Activated T-helper 9 cell treated with anti-CD3 and anti-CD28 coated beads, Interleukin-2, amount 50 U/mL, for 16 hours (primary cell): ENCODE measurements at places on chromosomes 13 and 19.

DNA sequence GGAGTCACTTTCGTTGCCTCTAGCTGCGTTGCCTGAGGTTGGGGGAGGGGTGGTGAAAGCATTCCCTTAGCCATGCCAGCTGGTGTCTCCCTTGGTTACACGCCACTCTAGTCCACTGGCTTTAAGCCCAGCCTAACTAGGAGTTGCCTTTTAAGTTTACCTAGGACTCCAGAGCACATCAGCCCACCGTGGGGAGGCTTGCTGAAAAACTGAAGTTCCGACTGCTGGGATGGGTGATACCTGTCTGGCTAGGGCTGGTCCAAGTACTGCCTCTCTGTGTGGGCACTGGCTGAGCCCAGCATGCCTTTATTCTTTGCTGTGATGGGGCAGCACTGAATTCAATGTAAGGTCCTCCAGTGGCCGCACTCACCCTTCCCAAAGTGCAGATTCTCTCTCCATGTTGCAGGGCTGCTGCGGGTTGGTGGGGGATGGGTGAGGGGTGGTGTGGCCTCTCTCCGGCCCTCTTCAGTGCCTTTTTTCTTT, 11.8 kb upstream of the CEACAM1 start:
- no peak for DNase-seq

DNA sequence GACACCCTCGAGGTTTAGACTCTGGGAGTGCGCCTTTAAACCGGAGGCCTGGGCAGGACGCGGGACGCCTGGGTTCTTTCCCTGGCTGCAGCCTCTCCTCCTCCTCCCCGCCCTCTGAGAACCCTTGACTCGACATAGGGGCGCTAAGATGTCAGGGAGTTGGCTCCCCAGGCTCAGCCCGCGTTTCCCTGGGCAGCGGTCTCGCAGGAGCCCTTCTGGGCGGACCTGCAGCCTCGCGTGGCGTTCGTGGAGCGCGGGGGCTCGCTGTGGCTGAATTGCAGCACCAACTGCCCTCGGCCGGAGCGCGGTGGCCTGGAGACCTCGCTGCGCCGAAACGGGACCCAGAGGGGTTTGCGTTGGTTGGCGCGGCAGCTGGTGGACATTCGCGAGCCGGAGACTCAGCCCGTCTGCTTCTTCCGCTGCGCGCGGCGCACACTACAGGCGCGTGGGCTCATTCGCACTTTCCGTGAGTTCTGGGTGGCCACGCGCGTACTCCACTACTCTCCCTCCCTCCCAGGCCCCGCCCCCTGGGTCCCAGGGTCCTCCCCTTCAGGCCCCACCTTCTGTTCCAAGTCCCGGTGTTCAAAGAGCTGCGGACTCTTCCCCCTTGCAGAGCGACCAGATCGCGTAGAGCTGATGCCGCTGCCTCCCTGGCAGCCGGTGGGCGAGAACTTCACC, 1.3 kb downstream of the ICAM5 start:
- no peak for DNase-seq

DNA sequence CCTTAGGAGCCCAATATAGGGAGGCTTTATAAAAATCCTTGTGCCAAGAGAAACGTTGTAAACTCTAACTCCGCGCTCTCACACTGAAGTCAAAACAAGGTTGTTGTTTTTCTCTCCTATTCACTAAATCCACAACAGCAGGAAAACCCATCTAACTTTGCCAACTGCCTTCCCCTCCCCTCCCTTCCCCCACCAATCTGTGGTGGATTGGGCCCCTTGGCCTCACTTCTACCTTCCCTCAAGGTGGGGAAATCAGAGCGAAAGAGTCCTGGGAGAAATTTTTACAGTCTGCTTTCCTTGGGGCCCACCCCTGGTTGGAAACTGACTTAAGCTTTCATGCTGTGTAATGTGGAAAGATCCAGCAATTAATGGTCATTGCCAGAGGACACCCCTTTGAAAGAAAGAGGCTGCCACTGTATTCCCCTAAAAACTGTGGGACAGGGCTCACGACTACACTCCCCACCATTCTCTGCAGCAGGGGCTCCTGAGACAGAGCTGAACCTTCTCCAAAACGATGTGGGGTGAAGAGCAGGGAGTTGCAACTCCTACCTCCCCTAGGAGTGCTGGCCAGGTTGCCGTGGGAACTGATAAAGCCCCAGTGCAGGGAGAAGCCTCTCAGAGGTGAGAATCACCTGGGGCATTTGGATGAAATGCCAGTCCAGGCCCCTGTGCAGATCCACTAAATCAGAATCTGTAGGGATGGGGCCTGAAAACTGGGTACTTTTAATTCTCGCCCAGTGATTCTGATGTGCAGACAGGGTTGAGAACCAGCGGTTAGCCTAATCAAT, 1.1 kb downstream of the DHRS12 start:
- no peak for DNase-seq

- DNase-seq, result no peak
Measured at GRCh38 chr19:54172471-54173358, at the start of gene TMC4. TMC4 (minus strand) TSS chr19:54173160; CDS start chr19:54173117, 43 bp downstream.

GRCh38 chr19:14775869-14776586, 2.3 kb downstream of the ADGRE2 start:
- DNase-seq, result no peak

DNA sequence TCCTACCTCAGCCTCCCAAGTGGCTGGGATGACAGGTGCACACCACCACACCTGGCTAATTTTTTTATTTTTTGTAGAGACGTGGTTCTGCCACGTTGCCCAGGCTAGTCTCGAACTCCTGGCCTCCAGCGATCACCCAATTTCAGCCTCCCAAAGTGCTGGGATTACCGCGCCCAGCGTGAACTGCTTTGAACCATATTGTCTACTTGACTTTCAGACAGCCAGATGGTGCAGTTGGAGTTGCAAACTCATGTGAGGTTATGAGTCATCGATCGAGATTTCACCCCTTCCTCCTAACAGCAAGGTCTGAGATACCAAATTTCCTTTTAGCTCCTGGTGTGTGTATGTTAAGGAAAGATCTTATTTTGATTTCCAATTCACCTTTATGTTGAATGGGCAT, 2.7 kb downstream of the SLC27A1 start:
- no peak for DNase-seq

DNA sequence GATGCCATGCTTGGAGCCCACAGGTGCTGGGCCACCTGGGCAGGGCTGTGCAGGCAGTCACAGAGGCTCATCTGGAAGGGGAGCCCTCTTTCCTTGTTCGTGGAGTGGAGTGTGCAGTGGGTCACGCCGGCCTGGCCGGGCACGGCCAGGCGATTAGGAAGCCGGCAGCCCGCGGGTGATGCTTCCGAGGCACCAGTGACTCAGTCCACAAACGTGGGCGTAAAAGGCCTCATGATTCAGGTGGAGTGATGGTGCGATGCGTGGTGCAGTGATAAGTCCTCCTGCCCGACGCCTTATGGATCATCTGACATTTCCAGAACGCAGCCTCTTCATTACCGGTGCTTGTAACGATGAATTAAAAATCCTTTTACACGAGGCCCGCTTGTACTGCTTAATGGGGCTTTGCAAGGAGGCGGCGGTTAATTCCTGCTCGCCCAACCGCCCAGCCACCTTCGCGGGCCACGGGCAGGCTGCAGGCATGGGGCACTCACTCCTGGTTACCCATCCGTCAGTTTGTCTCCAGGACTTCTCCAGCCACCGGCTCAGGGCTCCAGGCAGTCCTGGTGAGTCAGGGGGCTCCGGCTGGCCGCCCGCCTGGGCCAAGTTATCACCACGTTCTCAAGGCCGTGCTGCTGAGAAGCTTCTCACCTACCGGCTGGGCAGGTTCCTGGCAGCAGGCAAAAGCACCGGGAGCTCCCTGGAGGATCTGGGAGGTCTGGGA, 172.4 kb downstream of the KDM4B start:
- no peak for DNase-seq

GRCh38 chr19:7505288-7505681, 10.6 kb upstream of the ZNF358 start:
- DNase-seq, result no peak

DNA sequence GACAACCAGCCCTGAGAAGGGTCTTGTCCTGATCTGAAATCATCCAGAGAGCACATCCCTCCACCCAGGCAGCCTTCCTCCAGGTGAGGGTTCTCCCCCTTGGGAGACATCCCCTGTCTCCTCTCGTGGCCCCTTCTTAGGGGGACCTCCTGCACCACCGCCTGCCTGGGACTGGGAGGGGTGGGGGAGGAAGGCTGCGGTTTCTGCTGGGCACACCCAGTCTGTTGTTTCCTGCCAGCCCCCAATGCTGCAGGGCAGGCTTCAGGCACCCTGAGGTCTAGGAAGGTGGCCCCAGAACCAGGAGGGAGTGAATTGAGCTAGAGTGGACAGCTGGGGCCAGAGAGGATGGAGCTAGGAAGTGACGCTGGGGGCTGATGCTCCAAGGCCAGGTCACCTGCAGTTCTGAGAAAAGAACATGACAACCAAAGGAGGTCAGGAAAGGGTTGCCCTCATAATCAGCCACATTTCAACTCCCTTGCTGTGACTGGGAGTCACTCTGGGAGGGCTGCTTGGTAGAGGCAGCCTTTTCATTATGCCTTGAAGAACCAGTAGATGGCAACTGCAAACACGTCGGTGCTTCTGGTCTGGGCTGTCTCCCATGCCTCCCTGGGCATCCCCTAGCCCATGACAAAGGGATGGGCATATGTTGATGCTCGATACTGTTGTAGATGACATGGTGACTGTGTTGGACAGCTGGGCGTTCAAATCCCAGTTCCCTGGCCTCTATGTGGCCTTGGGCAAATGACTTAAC, 1.4 kb downstream of the ARHGEF18 start:
- DNase-seq, result no peak

DNA sequence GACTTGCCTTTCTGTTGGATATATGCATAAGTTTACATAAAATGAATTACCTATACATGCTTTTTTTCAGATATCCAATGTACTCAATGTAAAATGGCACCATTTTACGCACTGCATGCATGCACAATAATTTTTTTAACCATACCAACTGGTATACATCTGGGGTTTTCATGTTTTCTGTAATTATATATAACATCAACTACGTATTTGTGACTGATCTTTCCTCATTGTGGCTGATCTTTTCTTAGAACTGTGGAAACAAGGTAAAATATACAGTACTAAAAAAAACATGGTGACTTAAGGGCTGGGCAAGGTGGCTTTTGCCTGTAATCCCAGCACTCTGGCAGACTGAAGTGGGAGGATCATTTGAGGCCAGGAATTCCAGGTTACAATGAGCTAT, 18.5 kb downstream of the PSPC1 start:
- no peak for DNase-seq

- DNase-seq, result no peak
Measured at GRCh38 chr13:50459658-50460057, 383.8 kb downstream of the DLEU7 start.

- DNase-seq, result no peak
Measured at GRCh38 chr13:43054803-43055802, 31.7 kb downstream of the DNAJC15 start.

- DNase-seq, result no peak
Measured at GRCh38 chr13:73338389-73338788, 279.6 kb downstream of the KLF5 start.

DNA sequence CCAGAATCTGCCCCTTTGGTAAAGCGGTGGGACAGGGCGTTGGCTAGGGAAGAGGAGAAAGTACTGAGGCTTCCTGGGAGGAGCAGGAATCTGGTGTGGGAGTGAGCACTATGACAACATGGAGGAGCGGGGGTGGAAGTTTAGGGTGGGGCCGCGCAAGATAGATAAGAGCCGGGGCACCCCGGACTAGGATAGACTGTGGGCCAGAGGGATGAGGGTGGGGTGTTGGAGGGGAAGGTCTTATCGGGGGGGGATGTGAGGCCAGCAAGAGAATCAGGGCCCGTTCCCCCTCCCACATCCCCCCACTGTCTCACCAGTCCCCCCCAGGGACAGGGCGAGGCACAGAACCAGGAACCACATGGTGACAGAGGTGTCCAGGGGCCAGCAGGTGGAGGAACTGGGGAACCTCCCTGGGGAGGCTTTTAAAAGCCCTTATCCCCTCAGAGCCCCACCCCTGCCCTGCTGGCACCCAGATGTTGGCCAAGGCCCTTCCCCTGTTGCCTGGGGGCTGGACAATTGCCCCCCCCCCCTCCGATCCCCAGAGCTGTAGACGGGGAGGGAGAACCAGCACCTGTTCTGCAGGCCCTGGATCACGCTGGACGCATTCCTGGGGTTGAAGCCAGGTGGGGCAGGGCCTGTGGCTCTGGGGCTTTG, at the start of gene KLK1:
Gene KLK1, minus strand, starts transcription at position 399 of the 654 bp plus-strand sequence. Its CDS starts 39 bp downstream, at position 360.
- no peak for DNase-seq

GRCh38 chr19:44447916-44448674, at the start of gene ZNF229:
ZNF229 (minus strand) TSS chr19:44448472; CDS start chr19:44442847, 5,625 bp downstream.
- DNase-seq, result peak; percentile 19

DNA sequence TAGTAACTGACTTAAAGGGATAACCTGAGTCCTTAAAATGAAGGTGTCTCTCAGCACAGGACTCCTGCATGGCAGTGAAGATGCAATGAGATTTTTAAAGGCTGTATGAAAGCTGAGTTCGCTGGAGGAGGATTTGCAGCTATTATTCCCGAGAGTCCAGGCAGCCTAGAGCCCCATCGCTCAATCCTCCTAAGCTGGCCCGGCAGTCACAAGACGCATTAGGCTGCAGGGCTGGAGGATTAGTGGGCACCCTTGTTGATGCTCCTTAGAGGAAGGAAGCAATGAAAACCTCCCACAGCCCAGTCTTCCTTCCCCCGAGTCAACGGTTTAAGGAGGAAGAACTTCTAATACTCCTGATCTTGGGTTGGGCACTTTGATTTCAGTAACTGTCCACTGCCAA, 239.5 kb downstream of the EFNB2 start:
- DNase-seq, result no peak

DNA sequence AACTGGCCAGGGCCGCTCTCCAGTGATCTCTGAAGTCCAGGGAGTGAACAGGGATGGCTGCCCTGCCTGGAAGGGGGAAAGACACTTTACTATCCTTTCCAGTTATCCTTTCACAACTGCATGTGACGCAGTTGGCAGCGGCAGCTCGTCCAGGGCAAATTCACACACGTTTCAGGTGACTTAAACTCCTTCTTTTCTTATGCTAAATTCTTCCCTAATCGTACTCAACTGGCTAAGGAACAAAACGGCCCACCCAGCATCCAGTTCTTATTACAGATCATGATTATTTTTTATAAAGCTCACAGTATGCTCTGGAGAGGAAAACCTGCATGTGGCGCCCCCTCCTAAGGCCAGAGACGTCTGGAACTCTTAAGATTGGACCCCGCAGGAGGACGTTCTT, 767.1 kb downstream of the UQCRFS1 start:
- no peak for DNase-seq

DNA sequence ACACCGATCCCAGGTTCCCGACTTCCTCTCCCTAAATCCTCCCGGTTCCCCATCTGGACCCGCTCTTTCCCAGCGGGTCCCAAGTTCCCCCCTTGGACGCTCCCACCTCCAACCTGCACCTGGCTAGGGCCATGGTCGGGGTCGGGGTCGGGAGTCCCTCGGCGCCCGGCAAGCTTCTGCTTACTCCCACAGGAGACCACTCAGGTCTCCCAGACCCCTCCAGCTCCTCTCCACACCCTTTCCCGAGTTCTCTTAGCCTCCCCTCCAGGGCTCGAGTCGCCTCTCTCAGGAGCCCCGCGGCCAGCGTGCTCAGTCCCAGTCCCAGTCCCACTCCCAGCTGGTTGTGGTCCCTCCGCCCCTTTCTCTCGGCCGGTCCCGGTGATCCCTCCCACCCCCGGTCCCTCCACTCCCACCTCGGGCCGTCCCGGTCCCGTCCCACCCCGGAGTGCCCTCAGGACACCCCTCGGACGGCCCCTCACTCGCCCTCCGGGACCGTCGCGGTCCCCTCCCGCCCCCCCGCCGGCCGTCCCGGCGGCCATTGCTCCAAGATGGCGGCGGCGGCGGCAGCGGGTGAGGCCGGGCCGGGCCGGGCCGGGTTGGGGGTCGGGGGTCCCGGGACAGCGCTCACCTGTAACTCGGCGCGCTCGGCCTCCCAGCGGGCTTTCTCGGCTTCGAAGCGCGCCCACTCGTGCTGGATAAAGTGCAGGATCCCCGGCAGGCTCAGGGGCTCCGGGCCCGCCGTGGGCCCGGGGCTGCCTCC, at the start of gene FKRP:
Gene FKRP, plus strand, starts transcription at position 537 of the 760 bp plus-strand sequence. CDS start 9,394 bp downstream, outside the sequence.
- peak; percentile 24 for DNase-seq
